ENCODE measurements at places on chromosomes 1 and 21. TPM values are rescaled to one million over a fixed set of nuclear protein-coding genes. Genes with fewer than 3 reads are reported as not detected.

Gene TSPEAR
- total RNA-seq: not detected

Gene C1QA
- not detected for total RNA-seq

Gene C21orf58
- total RNA-seq: 32.8 TPM

Gene CEP104
- total RNA-seq: 35.4 TPM

Gene DMRTA2
- not detected for total RNA-seq

DNA sequence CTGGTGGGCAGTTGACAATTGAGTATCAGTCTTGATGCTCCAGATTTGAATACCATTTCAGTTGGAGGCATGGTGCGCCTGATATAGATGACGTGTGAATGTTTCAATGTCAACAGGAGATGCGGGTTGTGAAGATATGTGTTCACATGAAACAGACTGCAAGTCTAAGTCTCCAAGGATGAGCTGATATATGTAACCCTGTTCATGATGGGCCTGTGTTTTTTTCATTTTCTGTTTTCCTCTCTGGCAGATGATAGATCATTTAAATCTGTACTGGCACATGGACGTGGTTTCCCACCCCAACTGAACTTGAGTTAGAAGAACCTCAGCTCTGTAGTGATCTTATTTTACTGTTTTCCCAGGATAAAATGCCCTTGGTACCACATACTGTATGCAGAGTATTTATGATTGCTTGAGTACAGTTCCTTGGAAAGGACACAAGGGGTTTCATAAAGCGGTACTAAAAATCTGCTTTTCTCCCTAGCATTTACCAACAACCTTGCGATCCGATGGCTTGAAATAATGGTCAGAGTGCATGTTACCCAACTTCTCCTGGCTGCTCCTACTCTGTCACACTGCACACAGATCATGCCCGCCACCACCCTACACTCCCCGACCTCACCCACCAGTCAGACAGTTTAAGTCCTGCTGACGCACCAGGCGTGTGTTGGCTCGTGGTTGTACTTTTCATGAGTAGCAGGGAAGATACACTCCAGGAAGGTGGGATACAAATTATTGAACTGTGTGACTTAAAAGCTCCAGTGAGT lies 131.1 kb downstream of the NFIA start:
- peaks cover 4% of the 10 kb centered on the region for H3K27me3 ChIP-seq
- no peaks in the 10 kb centered on the region for H3K4me1 ChIP-seq
- H3K36me3 ChIP-seq: no peaks in the 10 kb centered on the region
- no peak overlapping the region for H3K4me3 ChIP-seq
- no peak overlapping the region for H3K27ac ChIP-seq

DNA sequence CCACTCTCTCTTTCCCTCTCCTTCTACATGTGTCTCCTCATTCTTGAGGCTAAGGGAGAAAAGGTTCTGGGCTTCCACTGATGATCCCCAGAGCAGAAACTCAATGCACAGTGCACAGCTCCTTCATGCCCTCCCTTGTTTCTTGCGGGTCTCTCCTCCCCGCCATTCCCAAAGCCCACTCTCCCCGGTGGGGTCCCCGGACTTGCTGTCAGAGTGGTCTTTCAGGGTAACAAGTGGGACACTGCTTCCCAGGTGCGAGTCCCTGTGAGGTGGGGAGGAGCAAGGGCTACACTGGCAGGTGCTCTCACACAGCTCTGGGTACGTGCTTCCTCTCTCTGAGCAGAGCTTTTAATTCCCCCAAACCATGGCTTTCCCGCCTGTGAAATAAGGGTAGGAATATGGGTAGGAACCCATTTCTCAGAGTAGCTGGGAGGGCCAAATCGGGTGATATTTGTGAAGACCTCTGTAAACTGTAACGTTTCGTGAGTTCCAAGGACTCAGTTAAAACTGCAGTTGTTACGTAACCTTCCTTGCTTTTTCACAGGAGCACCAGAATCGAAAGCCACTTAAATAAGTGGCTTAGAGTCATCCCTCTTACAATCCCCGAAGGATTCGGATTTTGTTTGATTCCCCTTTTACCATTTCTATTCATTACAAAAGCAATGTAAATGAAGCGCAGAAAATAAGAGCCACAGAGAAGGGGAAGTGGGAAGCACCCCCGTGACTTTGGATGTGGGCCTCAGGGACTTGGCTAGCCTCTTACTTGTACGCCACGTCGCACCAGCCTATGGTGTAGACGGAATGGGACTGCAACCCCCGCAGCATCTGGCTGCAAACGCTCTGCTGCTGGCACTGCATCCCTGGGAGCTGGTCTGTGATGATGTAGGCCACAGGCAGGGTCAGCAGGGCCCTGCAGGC lies 6.2 kb downstream of the PGLYRP3 start:
- H3K27me3 ChIP-seq: peaks cover 3% of the 10 kb centered on the region
- no peaks in the 10 kb centered on the region for H3K36me3 ChIP-seq
- no peak overlapping the region for H3K27ac ChIP-seq

GRCh38 chr1:246170574-246171261 lies 336.4 kb downstream of the SMYD3 start:
- H3K4me1 ChIP-seq: no peaks in the 10 kb centered on the region
- no peak overlapping the region for H3K27ac ChIP-seq
- H3K4me3 ChIP-seq: no peak overlapping the region
- H3K36me3 ChIP-seq: no peaks in the 10 kb centered on the region

- H3K27me3 ChIP-seq: no peaks in the 10 kb centered on the region
- DNase-seq: no peak
- H3K4me3 ChIP-seq: no peak overlapping the region
- no peak overlapping the region for H3K27ac ChIP-seq
Measured at GRCh38 chr1:53139951-53140361, 2.5 kb downstream of the SLC1A7 start.

GRCh38 chr1:50305808-50306207 lies 117.4 kb downstream of the DMRTA2 start:
- no peaks in the 10 kb centered on the region for H3K36me3 ChIP-seq
- no peak for DNase-seq
- no peak overlapping the region for H3K27ac ChIP-seq
- H3K4me1 ChIP-seq: no peaks in the 10 kb centered on the region
- H3K4me3 ChIP-seq: no peak overlapping the region
- H3K27me3 ChIP-seq: no peaks in the 10 kb centered on the region

DNA sequence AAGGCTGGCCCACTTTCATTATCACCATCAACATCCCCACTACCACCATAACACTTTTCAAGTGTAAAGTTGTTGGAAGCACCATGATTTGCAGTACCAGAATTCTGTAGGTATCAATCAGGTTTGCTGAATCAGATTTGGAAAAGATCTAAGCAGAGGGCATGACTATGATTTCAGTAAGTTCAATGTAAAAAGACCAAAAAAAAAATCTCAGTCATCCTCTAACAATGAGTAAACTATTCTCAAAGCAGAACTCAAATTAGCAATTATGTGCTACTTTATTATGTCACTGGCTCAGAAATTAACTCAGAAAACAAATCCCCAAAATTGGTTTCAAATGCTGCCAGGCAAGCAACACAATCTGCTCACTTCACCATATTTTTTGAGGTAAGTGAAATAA lies 187.8 kb upstream of the HP1BP3 start:
- peaks cover 6% of the 10 kb centered on the region for H3K4me1 ChIP-seq
- no peaks in the 10 kb centered on the region for H3K27me3 ChIP-seq
- H3K4me3 ChIP-seq: no peak overlapping the region
- peaks cover 22% of the 10 kb centered on the region for H3K36me3 ChIP-seq
- no peak overlapping the region for H3K27ac ChIP-seq

DNA sequence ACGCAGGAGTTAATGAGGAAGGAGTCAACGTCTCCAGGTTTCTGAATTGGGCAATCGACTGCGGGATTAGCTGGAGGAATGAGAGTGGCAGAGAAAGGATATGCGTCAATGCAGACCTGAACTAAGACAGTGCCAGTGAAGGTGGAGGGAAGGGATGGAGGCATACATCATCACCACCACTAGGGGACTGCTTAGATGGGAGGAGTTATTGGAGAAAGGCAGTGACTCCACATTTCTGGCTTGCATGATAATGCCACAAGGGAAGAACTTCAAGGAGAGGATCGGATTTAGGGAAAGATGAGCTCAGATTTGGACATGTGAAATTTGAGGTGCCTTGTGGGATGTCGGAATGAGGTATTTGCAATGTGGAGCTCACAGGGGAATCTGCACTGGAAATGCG lies 17.5 kb downstream of the VASH2 start:
- peaks cover 5% of the 10 kb centered on the region for H3K4me1 ChIP-seq
- H3K36me3 ChIP-seq: no peaks in the 10 kb centered on the region
- no peak overlapping the region for H3K27ac ChIP-seq
- H3K4me3 ChIP-seq: no peak overlapping the region
- DNase-seq: no peak
- H3K27me3 ChIP-seq: peaks cover 16% of the 10 kb centered on the region

DNA sequence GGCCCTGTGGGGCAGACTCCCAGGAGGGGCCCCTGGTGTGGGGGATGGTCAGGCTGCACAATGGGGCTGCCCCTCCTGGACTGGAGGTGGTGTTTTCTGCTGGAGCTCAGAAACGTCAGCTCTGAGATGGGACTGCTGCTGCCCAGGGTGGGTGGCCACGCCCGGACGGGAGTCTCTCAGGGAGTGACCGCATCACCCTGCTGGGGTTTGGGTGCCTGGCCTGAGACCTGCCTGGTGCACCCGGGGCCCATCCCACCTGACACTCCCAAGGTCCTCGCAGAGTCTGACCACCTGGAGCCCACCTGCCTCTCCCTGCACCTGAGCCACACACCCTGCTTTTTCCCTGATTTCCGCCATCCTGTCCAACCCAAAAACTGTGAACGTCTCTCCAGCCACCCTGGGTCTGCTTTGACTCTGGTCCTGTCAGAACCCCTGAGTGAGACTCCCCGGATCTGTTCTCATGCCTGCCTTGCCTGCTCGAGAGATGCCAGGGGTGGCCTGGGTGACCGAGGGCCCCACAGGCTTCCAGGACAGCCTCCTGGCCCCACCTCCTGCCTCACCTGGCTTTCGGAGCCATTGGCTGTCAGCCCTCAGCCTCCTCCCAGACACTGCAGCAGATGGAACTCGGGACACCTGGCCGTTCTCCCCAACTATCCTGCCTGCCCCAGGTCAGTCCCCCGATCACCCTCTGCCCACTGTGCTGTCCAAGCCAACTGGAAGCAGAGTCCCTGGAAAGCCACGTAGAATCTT lies 11.6 kb upstream of the SMYD3 start:
- DNase-seq: no peak
- H3K27me3 ChIP-seq: no peaks in the 10 kb centered on the region
- no peaks in the 10 kb centered on the region for H3K36me3 ChIP-seq
- no peak overlapping the region for H3K4me3 ChIP-seq
- H3K27ac ChIP-seq: no peak overlapping the region

DNA sequence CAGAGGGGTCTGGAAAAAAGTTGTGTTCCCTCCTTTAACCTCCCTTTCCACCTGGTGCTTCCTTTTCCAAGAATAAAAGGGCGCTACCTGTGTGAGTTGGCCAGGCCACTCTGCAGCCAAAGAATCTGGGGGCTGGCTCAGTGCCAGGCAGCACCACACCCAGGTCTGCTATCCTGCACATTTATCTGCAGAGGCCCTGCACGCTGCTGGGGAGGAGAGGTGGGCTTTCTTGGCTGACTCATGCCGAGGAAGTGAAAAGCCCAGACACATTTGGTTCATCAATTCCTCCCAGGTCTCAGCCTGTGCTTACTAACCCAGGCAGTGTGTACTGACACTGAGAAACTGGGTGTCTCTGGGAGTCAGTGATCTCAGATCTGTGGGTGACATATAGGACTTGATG lies 79.8 kb upstream of the F3 start:
- H3K36me3 ChIP-seq: no peaks in the 10 kb centered on the region
- no peak overlapping the region for H3K4me3 ChIP-seq
- no peaks in the 10 kb centered on the region for H3K4me1 ChIP-seq
- DNase-seq: no peak
- H3K27me3 ChIP-seq: no peaks in the 10 kb centered on the region

DNA sequence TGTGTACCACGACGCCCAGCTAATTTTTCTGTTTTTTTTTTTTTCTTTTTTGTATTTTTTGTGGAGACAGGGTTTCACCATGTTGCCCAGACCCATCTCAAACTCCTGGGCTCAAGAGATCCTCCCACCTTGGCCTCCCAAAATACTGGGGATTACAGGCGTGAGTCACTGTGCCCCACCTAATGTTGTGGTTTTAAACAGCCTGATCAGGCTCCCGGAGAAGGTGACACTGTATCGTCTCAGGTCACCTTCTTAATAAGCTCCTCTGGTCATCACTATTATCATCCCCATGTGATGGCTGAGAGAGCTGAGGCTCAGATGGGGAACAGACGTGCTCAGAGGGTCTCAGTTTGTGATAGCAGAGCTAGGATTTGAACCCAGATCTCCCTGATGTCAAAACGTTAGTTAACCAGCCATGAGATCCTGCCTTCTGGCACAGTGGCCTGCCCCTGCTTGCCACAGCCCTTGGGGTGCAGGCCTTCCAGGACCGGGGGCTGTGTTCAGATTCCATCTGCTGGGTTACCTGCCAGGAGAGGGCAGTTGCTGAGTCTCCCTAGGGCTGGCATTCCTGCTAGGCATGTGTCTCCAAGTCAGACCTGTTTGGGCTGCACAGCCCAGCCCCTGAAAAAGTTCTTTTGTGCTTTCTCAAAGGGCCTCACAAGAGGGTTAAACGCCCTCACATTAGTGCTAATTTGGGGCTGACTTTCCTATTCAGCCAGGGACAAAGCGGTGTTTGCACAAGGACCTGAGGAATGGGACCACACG lies 32.7 kb upstream of the GRHL3 start:
- no peak for DNase-seq
- no peaks in the 10 kb centered on the region for H3K36me3 ChIP-seq
- peaks cover 21% of the 10 kb centered on the region for H3K27me3 ChIP-seq
- no peak overlapping the region for H3K4me3 ChIP-seq
- no peak overlapping the region for H3K27ac ChIP-seq
- no peaks in the 10 kb centered on the region for H3K4me1 ChIP-seq

DNA sequence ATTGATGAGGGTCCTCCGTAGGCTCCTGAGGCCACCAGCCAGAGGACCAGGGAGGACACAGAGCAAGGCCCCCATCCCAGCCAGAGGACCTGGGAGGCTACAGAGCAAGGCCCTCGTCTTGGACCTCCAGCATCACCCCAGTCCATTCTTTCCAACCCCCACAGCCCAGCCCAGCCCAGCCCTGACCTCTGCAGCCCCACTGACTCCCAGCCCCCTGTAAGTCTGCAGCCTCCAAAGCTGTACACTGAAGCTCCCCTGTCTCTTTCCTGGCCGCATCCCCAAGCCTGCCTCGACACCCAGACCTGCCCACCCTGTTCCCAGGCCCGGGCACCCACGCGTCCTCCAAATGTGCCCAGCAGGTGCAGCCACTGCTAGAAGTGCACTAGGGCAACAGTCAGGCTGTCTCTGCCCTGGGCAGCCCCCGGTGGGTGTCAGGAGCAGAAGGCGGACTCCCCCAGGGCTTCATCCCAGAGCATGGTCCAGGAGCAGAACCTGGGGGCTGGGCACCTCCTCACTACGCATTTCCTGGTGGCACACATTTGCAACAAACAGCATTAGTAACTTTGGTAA lies 2.1 kb downstream of the DVL1 start:
- peak overlapping the region; percentile 47 for H3K4me3 ChIP-seq
- no peak overlapping the region for H3K27ac ChIP-seq
- H3K4me1 ChIP-seq: peaks cover 5% of the 10 kb centered on the region
- peaks cover 3% of the 10 kb centered on the region for H3K27me3 ChIP-seq
